SK-N-MC (cell line): ENCODE measurements at places on chromosomes 5 and 9.
A peak's percentile ranks its signal among the peaks of the same experiment; 100 is the strongest.

- no peak for DNase-seq
Observed at GRCh38 chr9:38149647-38150046, 80.6 kb upstream of the SHB start.

DNA sequence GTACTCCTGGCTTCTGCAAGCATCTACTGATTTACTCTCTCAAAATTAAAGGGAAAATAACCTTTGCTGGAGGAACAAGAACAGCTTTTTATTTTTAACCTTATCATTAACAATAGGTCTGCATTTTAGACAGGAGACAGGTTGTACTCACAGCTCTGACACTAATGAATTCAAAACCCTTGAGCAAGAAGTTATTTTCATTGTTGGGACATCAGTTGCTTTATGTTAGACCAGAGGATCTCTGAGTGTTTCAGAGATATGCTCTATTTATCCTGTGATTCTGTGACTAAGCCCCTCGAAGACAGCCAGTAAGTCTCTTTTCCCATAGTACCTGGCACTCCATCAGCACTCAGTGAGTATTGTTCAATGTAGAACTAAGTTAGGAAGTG is 190.2 kb upstream of the PCSK5 start:
- no peak for DNase-seq

DNA sequence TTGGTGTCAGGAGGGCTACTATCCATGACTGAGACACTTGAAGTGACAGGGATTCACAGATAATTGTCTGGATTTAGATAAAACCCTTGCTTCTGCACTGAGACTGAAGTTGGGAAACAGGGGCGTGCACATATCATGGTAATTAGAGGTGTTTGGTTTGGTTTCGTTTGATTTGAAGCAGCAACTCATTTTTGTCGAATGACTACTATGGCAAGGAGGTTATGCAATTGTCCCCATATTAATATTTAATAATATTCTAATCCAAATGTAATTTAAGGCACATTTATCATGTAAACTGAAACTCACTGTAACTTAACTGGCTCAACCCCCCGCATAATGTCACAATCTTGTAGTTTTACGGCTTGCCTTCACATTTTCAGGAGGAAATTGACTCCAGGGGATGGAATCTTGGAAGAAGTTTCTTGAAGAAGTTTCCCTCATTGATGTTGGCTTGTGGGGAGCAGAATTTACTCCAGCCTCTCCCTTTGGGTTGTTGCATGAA is 12.5 kb downstream of the ZNF366 start:
- peak; percentile 57 for DNase-seq

DNA sequence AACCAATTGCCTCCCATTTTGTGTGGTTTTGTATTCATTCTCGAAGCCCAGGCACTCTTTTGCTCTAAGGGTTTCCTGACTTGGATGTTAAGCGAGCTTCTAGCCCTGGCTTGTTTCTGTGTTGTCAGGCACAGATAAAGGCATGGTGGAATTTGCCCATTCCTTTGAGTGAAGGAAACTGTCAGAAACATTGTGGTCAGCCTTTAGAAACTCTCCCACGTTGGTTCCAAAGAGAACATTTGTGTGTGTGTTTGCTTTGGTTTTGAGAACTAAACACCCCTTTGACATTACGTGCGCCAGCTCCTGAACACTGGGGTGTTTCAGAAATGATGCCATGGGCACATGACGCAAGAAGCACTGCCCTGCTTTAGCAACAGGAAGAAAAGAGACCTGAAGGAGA is 320.9 kb downstream of the NTRK2 start:
- DNase-seq: no peak

- no peak for DNase-seq
Observed at GRCh38 chr5:22044229-22044628, 808.9 kb downstream of the CDH12 start.
